ENCODE measurements at places on chromosomes 16 and 17. TPM values are rescaled to one million over a fixed set of nuclear protein-coding genes. Genes with fewer than 3 reads are reported as not detected.

Gene GDPD3
- total RNA-seq = 95.2 TPM

Gene OR1F1
- total RNA-seq = not detected

Gene MRM1
- 6.2 TPM for total RNA-seq

Gene OTOP2
- 5.7 TPM for total RNA-seq

Gene HCRT
- total RNA-seq = not detected

Gene CHST5
- 142 TPM for total RNA-seq

Gene ANKRD40CL
- total RNA-seq = 54.5 TPM

Gene ANTKMT
- total RNA-seq = 42.1 TPM

Gene ENDOV
- 19.1 TPM for total RNA-seq

Gene FSCN2
- total RNA-seq = 1.0 TPM

Gene CACNG3
- not detected for total RNA-seq

Gene PYY
- total RNA-seq = 258 TPM

Gene KRTAP9-4
- total RNA-seq = not detected

Gene NAGPA
- 20.6 TPM for total RNA-seq

Gene TPSG1
- total RNA-seq = 32.6 TPM

Gene MYCBPAP
- 0.56 TPM for total RNA-seq

Gene PRM1
- not detected for total RNA-seq

Gene SYNGR3
- total RNA-seq = 1.5 TPM

Gene MT1F
- total RNA-seq = 40.0 TPM

Gene PRAC1
- 237 TPM for total RNA-seq

Gene CACNA1G
- 0.07 TPM for total RNA-seq

Gene C16orf92
- not detected for total RNA-seq

Gene KRTAP9-1
- not detected for total RNA-seq

Gene WNT9B
- total RNA-seq = not detected

Gene CEMP1
- 0.53 TPM for total RNA-seq

Gene AOC2
- total RNA-seq = 0.32 TPM

Gene LPO
- total RNA-seq = not detected

Gene SPATA32
- not detected for total RNA-seq

Gene HYDIN
- 0.58 TPM for total RNA-seq

Gene SPATA22
- total RNA-seq = not detected

Gene PHKB
- 80.6 TPM for total RNA-seq

All from colonic mucosa (tissue), 4 donors.